GM04504 (cell line): ENCODE measurements at places on chromosomes 6 and 20.

DNA sequence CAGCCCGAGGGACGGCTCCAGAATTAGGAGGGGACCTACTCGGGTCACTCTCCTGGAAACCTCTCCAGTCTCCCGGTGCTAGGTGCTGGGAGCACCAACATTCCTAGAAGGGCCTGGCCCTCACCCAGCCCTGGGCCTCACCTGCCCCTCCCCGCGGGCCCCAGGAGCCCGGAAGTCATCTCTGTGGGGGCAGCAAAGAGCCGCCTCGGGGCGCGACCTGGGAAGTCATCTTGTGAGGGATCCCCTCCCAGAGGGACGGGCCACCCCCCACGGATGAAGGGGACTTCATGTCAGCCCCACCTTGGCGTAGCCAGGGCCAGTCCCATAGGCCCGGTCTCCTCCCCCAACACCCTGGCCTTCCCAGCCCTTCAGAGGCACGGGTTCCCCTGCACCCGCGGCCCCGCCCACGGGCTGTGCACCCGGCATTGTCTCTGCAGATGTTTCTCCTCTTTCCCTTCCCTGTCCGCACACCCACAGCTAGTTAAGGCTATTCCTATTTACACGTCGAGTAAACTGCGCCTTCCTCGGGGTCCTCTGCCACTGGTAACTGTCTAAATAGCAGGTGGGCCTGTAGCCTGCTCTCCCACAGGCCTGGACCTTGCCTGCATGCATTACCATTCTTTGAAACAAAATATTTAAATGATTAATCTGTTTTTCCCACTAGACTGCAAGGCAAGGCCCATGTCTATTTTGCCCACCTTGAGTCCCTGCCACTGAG, 896 bp upstream of the RNASET2 start:
- DNase-seq = no peak

DNA sequence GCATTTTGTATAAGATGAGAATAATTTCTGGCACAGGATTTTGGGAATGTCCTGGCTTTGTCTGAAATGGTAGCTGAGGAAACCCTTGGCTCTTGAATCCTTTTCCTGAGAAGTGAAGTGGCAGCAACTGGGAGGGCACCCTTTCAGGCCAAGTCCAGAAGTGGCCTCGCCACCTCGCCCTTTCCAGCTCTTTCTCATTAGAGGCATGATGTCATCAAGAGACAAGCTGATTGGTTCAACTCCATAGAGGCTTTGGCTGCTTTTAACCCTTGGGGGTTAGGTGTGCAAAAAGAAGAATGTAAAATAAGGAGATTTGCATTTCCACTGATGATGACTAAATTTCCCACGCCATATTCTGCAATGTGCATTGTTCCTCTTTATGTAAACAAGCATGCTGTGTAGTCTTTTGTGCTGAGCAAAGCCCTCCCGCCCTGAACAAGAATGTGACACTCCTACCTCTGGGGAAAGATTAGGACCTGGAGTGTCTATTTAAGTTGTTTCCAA, 116.5 kb downstream of the TCP11 start:
- DNase-seq = no peak

DNA sequence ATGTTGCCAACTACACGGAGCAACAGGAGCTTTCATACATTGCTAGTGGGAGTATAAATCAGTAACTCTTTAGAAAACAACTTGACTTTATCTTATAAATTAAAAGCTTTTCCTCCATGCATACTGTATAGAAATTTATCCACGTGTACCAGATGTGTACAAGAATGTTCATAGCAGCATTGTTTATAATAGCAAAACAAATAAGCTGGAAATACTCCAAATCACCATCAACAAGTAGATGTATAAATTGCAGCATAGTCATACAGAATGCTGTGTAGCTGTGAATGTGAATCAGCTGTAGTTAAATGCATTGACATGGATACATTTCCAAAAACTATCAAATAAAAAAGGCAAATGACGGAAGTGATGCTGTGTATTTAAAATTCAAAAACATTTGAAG, 6.0 kb downstream of the PSMF1 start:
- no peak for DNase-seq

DNA sequence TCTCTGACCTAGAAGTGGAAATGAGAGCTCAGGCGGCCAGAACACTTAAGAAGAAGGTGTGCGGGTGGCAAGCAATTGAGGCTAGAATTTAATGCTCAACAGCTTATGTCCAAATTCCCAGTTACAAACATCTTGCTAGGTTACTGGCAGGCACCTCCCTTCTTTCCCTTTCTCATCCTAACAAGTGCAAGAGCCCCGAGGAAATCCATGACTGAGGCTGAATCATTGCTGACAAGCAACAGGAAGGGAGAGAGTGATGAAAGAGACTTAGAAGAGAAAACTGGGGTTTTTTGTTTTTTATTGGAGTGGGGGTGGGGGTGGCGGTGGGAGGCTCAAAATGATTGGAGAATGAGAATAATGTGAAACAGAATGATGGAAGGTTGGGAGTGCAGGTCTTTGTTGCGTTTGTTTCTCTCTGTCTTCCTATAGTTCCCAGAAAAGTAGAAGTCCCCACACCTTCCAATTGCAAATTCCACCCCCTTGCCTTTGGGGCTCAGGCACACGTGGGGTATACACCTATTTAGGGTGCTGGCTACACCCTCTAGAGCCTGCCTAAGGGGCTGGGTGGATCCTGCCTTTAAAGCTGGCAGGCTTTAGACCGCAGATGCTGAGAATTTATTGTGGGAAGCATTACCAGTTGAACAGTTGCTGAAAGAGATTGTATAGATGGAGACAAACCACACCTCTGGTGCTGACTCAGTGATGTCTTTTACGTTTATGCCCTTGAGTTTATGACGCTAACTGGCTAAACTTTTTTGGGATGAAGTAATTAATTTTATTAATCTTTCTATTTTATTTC, 1.4 kb downstream of the FAM83B start:
- peak; percentile 14 for DNase-seq

DNA sequence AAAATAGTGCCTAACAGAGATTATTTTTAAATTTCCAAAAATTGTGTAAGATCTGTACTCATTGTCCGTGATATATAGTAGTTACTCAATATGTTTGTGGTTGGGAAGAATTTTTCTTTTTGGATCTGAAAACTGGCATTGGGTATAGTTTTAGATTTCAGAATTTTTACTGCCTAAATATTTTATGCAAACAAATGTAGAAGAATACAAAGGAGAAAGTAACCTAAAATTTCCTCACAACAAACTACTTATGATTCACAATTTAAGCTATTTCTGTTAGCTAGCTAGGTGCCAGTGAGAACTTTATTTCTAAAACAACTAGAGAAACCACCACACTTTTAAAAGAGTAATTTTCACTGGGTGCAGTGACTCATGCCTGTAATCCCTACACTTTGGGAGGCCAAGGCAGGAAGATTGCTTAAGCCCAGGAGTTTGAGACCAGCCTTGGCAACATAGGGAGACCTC, 38.8 kb downstream of the SESN1 start:
- peak; percentile 48 for DNase-seq

DNA sequence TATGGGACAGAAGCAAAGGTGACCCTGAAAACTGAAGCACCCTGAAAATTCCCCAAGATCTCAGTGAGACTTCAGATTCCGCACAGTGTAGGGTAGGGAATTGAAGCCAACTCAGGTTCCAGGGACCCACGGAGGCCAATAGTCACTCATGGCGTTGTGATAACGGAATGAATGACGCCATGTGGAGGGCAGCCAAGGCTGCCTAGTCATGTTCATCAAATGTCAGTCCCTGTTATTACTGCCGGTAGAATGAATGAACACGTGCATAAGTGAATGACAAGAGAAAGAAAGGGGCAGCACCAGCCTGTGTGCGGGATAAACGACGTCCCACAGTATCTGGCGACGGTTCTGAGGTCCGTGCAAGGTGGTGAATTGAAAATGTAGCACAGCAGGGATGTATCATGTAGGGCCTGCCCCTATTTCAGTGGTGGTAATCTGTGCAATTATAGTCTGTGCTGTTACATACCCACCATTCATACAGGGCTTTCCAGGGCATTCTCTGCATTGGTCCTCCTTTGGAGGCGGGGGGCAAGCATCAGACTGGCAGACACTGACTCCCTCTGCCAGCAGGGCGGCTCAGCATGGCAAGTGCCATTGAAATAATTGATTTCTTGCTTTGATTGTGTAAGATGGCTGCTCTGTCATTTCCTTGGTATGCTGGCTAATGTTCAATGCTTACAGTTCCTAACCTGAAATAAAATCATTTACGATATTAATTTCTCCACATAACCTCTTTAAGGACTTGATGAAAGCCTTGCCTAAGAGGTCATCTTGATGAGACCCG, 386.9 kb downstream of the CDH4 start:
- peak; percentile 2 for DNase-seq

DNA sequence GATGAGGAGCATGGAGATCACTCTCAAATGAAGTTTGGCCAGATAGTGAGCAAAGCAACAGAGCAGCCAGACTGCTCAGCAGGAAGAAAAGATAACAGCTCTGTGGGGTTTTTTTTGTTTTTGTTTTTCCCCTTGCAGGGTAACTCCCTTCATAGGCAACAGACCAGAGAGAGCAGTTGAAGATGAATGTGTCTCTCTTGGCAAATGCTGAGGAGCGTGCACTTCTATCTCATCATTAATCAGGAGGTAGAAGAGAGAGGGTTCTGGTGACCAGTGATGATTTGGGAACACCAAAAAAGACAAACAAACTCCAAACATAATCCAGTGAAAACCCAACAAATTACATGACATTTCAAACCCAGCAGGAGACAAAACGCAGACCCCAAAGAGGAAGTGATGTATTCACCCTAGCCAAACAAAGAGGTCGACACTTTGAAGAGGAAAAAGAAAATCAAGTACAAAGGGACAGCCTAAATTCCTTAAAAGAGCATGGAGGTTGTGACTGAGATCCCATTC, 66.2 kb upstream of the RREB1 start:
- DNase-seq = no peak
